Mesenteric fat pad (tissue), 1 donor: ENCODE measurements at places on chromosomes 7 and 10.

DNA sequence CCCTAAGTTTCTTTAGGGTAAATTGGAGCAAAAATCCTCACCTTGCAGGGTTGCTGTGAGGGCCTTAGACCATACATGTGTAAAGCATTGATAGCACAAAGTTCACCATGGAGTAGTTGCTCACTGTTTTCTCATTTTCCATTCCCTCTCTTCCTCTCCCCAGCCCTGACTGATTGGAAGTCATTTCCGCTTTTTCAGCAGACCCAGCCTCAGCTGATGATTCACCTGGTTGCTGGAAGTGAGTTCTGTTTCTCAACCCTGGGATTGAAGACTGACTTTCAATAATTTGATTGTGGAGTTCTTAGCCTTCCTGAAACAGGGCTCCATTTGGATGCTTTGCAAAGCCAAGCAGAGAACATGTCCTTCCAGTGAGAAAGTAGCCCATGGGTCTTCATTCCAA, 107.0 kb downstream of the PLXNA4 start:
- no peak for DNase-seq

- DNase-seq = no peak
Measured at GRCh38 chr10:50600286-50600685, 23.5 kb downstream of the SGMS1 start.

- DNase-seq = no peak
Measured at GRCh38 chr7:97847791-97848190, 24.4 kb downstream of the ASNS start.

GRCh38 chr7:144525956-144526355, 122.5 kb upstream of the NOBOX start:
- DNase-seq = no peak

GRCh38 chr7:152851326-152851725, 91.8 kb downstream of the ACTR3B start:
- no peak for DNase-seq

GRCh38 chr10:5775685-5776084, 37.5 kb downstream of the GDI2 start:
- DNase-seq = no peak

GRCh38 chr7:90945104-90945787, 319.0 kb upstream of the FZD1 start:
- DNase-seq = no peak

DNA sequence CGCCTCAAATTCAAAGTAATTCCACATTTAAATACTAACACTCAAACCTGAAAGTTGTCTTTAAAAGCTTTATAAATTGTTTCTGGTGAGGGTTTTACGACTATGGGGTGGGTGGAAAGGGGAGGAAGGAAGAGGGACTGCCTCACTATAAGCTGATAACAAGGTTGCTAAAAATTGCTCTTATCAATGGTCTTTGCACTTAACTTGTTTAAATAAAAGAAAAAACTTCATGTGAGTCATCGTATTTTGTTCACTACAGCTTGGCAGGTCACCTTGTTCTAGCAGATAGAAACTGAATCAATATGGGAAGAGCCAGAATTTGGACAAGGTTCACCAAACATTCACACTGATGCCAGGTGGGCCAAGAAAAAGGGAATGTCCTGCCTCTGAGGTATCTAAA, 129.2 kb downstream of the TES start:
- no peak for DNase-seq

DNA sequence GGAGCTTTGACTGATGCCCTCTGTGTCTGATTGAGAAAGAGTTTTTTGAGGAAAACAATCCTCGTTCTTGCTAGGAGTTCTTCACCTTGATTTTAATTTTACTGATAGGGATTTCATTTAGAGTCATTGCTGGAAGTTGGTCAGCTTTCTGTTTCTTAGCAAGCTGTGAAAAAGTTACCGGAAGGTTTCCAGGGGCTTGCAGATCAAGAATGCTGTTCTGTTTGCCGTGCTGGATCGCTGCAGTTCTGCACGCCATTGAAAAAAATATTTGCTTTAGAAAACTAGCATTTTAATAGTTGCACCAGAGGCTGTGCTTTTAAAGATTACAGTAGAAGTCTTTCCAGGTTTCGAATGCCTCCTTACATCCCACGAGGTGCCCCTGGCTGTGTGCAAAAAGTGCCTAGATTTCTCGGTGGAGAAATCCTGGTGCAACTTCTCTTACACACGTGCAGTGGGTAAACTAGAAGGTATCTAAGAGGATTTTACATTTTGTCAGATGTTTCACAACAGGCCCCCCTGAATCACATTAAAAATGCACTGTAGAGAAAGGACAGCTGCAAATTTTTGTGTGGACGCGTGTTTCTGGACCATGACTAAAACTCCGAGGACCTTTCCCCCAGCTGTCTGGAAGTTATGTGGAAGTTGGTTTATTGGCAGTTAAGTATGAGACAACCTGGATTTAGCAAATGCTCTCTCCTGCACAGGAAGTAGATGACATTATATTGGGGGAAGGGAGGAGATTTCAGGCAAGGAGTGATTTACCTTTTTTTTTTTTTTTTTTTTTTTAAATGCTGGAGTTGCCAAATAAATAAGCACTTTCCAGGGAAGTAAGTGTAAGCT, 5.8 kb downstream of the TCF7L2 start:
- no peak for DNase-seq

DNA sequence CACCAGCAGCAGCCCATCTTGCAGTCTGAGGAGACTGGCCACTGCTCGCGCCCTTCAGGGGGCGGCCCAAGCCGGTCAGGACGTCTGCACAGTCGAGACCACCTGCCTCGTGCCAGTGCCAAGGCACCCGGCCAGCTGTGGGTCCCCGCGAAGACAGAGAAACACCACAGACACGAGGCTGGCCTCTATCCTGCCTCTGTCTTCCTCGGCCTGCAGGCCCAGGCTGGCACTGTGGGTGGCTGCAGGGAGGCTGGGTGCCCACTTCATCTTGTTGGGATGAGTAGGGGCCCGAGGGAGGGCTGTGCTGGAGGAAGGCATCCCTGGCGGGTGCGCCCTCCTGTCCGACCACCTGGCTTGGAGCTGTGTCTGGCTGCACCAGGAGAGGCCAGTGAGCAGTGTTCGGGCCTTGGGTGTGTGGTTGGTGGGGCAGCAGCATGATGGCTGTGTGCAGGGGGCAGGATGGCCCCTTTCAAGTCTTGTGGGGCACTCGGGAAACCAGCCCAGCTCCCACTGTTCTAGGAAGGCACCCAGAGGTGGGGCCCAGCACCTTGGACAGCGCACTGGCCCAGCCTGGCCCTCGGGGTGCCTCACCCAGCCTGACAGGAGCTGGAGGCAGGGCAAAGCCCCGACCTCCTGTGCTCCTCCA, 7.3 kb downstream of the DPYSL4 start:
- DNase-seq = no peak

- DNase-seq = no peak
Measured at GRCh38 chr7:77765906-77766800, 32.1 kb downstream of the TMEM60 start.

DNA sequence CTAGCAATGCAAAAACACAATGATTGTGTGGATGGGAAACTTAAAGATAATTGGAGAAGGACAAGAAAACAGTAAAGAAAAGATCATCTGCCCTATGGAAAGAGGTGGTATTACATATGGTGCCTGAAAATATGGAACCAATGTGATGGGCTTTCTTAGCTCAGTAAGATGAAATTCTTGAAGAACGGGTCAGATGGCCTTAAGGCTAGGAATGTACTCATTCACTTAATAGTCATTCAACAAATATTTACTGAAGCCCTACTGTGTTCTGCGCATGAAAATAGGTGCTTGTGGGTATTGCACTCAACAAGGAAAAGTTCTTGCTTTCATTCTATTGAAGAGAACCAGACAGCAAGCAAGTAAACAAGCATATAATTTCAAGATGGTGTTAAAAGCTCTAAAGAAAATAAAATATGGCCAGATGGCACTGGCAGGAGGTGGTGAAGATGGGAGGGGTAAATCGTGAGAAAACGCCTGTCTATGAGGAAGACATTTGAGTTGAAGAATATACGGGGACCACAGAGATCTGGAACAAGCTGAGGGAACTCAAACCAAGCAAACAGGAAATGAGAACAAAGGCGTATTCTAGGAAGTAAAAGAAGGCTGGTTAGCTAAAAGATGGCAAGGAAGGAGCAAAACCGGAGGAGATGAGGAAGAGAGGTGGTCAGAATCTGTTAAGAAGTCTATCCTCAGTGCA, 179.7 kb downstream of the ANK3 start:
- no peak for DNase-seq

GRCh38 chr10:44873160-44873559, 38.0 kb upstream of the TMEM72 start:
- DNase-seq = no peak

DNA sequence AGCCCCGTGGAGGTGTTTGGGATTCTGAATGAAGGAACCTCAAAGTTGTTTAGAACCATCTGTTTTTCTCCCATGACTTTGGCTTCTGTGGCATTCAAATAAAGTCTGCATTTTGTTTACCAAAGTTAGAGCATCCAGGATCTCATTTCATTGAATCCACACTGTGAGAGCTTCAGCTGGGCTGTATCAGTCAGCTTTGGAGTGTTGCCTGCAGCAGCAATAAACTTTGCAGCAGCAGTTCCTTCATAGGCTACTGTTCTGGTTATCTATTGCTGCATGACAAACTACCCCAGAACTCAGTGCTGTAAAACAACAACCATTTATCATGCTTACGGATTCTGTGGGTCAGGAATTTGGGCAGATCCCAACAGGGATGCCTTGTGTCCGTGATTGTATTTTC, 1575.2 kb upstream of the LRRTM3 start:
- DNase-seq = no peak
